ENCODE measurements at places on chromosomes 12 and 14. TPM values are rescaled to one million over a fixed set of nuclear protein-coding genes. Genes with fewer than 3 reads are reported as not detected.

- DNase-seq, result peak; percentile 99
Observed at GRCh38 chr12:51424662-51425539, at the start of gene SLC4A8. Gene SLC4A8 (plus strand): TSS chr12:51424831. CDS start chr12:51424988, 157 bp downstream.

Gene ESRRB
- total RNA-seq, result 0.69 TPM

- no peak for DNase-seq
Observed at GRCh38 chr14:79056879-79057278, 886.7 kb downstream of the NRXN3 start.

Gene SLC38A6
- 45.2 TPM for total RNA-seq

DNA sequence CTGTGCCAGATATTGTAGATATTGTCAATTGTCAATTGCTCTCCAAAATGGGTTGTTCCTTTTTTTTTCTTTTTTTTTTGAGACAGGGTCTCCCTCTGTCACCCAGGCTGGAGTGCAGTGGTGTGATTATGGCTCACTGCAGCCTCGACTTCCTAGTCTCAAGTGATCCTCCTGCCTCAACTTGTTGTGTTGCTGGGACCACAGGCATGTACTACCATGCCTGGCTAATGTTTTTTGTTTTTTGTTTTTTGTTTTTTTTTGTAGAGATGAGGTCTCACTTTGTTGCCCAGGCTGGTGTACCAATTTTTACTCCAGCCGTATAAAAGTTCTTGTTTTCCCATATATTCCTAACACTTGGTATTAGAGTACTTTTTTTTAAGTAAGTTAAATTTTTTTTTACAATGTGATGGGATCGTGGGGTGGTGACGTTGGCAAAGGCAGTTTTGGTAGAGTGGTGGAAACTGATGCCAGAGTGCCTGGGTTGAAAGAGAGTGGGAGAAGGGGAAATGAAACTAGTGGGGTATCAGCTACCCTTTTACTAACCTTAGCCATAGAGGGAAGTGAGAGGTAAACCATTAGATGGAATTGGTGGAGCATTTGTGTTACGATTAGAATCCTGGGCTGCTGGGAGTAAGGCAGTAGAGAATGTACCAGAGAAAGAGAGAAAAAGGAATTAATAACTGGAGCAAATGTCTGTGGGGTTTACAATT lies 33.0 kb upstream of the CFAP54 start:
- DNase-seq, result no peak

GRCh38 chr12:5588591-5588990 lies 156.7 kb downstream of the NTF3 start:
- DNase-seq, result no peak

GRCh38 chr14:77040741-77041653 lies 12.5 kb upstream of the IRF2BPL start:
- DNase-seq, result no peak

Gene ANG
- 2.7 TPM for total RNA-seq

Gene PGAM5
- 40.6 TPM for total RNA-seq

DNA sequence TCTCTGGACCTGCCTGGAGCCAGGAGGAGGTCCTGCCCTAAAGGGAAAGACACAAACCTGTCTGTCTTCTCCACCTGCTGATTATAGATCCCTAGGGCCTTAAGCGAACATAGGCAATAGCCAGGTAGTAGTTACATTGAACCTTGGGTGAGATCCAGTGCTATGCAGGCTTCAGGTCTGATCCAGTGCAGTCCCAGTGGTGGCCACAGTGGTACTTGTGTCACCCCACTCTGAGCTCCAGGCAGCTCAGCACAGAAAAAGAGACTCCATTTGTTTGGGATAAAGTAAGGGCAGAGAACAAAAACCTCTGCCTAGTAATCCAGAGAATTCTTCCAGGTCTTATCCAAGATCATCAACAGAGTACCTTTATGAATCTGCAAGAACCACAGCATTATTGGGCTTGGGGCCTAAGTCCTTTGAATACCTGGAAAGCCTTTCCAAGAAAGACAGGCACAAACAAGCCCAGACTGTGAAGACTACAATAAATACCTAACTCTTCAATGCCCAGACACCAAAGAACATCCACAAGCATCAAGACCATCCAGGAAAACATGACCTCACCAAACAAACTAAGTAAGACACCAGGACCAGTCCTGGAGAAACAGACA lies 60.4 kb upstream of the KTN1 start:
- DNase-seq, result no peak

DNA sequence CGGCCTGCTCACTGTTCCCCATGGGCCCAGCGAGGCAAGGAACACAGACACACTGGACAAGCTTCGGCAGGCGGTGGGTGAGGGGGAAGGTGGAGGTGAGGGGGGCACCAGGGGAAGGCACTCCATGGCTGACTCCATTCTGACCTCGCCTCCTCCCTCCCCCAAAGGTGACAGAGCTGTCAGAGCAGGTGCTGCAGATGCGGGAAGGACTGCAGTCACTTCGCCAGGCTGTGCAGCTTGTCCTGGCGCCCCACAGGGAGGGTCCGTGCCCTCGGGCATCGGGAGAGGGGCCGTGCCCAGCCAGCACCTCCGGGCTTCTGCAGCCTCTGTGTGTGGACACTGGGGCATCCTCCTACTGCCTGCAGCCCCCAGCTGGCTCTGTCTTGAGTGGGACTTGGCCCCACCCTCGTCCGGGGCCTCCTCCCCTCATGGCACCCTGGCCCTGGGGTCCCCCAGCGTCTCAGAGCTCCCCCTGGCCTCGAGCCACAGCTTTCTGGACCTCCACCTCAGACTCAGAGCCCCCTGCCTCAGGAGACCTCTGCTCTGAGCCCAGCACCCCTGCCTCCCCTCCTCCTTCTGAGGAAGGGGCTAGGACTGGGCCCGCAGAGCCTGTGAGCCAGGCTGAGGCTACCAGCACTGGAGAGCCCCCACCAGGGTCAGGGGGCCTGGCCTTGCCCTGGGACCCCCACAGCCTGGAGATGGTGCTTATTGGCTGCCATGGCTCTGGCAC lies 10.6 kb downstream of the MCRS1 start:
- no peak for DNase-seq

DNA sequence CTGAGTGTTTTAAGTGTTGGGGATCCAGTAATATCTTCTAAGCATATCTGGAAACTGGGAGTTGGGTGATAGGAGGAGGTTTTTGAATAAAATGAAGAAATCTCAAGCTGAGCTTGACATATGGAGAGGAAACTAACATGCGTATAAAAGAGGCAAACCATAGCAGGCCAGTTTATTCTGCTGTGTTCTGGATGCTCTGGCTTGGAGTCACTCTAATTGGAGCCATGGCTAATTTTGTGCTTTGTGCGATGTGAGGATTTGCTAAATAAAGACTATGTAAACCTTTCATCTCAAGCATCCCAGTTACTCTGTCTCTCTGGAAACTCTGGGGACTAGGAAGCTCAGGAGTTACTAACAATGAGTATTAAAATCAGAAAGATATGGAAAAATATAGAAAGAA lies 66.5 kb downstream of the ATF7IP start:
- no peak for DNase-seq

GRCh38 chr12:10115311-10115710 lies 14.7 kb downstream of the CLEC7A start:
- no peak for DNase-seq

Gene FGF23
- not detected for total RNA-seq

Gene GLT8D2
- total RNA-seq, result 3.8 TPM

DNA sequence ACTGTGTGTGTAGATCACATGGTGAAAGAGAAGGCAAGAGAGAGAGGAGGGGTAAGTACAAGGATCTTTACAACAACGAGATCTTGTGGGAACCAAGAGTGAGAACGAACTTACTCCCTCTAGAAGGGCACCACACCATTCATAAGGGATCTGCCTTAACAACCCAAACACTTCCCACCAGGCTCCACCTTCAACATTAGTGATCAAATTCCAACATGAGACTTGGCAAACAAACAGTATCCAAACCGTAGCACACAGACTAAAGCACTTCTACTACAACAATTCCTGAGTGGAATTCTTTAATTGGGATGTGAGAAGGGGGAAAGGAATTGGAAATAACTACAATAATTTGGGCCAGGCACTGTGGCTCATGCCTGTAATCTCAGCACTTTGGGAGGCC lies 35.0 kb upstream of the ESR2 start:
- no peak for DNase-seq

GRCh38 chr12:40730281-40730680 lies 38.0 kb downstream of the CNTN1 start:
- DNase-seq, result no peak

DNA sequence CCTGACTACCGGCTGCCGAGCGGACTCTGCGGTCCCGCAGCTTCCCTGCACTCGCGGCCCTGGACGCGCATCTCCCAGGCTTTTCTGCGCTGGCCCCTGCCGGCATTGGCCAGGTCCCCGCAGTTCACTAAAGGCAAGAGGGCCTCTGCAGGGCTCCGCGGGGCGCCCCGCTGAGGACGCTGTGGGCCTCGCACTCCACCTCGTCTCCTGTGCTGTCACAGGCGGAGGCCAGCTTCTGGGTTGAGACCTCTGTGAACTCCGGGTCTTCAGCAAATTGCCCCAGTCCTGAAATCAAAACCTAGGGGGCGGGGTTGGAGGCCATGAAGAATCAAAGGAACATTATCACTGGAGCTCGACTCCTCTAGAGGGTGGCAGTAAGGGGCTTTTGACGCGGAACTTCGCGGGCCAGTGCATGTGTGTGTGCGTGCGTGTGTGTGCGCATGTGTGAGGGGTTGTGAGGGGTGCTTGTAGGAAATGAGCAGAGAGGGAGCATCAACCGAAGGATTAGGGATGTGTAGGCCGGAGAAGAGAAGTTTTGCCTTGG lies 68.5 kb upstream of the CAPRIN2 start:
- DNase-seq, result no peak

- no peak for DNase-seq
Observed at GRCh38 chr14:81449114-81449513, 49.0 kb upstream of the STON2 start.

DNA sequence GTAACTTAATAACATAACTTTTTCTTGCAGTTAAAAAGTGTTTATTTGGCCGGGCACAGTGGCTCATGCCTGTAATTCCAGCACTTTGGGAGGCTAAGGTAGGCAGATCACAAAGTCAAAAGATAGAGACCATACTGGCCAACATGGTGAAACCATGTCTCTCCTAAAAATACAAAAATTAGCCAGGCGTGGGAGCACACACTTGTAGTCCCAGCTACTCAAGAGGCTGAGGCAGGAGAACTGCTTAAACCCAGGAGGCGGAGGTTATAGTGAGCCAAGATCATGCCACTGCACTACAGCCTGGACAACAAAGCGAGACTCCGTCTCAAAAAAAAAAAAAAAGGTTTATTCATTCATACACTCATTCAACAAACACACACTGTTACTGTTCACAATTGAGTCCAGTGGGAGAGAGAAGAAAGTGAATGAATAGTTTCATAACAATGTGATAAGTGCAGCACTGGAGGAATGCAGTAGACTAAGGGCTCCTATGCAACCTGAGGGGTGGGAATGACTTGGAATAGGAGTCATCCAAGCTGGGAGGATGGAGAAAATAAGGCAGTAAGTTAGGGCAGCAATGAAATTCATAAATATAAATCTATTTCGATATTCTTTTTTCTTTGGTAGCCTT lies 19.8 kb downstream of the DAD1 start:
- DNase-seq, result no peak

GRCh38 chr12:89707703-89708564 lies 704 bp downstream of the ATP2B1 start:
- no peak for DNase-seq

Gene GDF3
- not detected for total RNA-seq

DNA sequence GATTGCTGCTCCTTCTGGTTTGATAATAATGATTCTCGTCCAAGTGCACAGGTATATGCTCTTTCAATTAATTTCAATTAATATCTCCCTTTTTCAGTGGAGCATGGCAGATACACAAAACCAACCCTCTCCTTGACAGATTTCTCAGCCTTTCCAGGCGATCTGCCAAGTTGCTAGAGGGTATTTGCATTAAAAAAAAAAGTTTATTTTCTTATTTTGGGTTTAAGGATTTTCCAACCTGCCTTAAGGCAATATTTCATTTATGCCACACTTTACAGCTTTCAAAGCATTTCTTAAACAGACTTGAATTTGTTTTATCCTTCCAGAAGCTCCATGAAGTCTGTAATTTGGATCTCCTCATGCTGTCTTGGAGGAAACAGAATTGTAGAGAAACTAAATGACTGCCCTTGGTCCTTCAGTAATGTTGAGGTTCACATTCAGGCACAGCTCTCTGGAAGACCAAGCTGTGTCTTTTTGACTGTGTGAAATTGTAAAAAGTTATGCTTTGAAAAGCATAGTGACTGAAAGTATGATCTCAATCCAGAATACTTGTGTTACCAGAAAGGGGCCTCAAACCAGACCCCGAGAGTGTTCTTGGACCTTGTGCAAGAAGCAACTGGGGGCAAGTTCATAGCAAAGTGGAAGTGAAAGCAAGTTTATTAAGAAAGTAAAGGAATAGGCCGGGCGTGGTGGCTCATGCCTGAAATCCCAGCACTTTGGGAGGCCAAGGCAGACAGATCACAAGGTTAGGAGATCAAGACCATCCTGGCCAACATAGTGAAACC lies 2.3 kb downstream of the DGLUCY start:
- DNase-seq, result no peak

DNA sequence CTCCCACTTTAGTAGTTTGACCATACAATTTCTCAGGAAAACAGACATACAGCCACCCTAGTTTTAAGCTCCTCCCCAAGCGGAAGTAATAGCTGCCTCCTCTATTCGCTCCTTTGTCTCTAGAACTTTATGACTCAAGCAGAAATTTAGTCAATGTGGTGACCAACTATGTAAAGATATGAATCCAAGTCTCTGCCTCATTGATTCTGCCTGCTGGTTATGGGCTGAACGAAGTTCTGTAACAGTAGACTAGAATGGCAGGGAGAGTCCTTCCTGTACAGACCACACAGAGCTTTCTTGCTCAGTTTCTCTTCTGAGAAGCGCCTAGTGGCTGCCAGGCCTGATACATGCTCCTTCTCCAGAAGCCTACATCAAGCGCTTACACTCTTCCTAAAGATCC lies 19.1 kb downstream of the KICS2 start:
- DNase-seq, result no peak

Gene HOXC5
- total RNA-seq, result not detected

GRCh38 chr12:4169959-4170358 lies 103.6 kb upstream of the CCND2 start:
- no peak for DNase-seq
